ENCODE measurements at places on chromosomes 11 and 22. TPM values are rescaled to one million over a fixed set of nuclear protein-coding genes. Genes with fewer than 3 reads are reported as not detected.

DNA sequence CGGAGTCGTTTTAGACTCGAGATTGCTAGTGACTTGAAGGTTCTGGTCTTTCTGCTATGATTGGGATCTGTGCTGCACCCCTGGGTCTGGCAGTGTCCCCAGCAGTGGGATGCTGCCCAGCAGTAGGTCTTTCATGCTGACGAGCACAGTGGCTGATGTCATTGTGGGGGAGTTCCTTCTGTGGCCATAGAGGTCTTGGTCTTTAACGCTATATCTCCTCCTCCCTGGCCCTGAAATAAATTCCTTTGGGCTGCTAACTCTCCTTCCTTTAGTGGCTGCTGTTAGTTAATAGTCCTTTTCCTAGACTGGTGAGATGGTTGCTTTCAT is 136.3 kb downstream of the TEAD1 start:
- peaks cover 2% of the 10 kb centered on the region for H3K4me1 ChIP-seq
- H3K27ac ChIP-seq: no peak overlapping the region
- no peak for DNase-seq
- no peaks in the 10 kb centered on the region for H3K36me3 ChIP-seq

The C11orf97 gene
- not detected for total RNA-seq

The SLC7A4 gene
- total RNA-seq: 53.9 TPM

- no peak overlapping the region for H3K27ac ChIP-seq
- DNase-seq: peak; percentile 63
- no peaks in the 10 kb centered on the region for H3K4me1 ChIP-seq
- H3K4me3 ChIP-seq: peak overlapping the region; percentile 52
- no peaks in the 10 kb centered on the region for H3K27me3 ChIP-seq
Measured at GRCh38 chr11:129279326-129280026, 87.4 kb upstream of the ARHGAP32 start.

GRCh38 chr22:43901976-43902643 is 10.3 kb upstream of the PNPLA5 start:
- H3K4me3 ChIP-seq: no peak overlapping the region
- H3K36me3 ChIP-seq: no peaks in the 10 kb centered on the region
- no peak for DNase-seq
- no peaks in the 10 kb centered on the region for H3K27me3 ChIP-seq
- H3K27ac ChIP-seq: no peak overlapping the region

- no peaks in the 10 kb centered on the region for H3K4me1 ChIP-seq
- no peak overlapping the region for H3K4me3 ChIP-seq
- H3K36me3 ChIP-seq: no peaks in the 10 kb centered on the region
- H3K27me3 ChIP-seq: no peaks in the 10 kb centered on the region
- H3K27ac ChIP-seq: no peak overlapping the region
- DNase-seq: no peak
Measured at GRCh38 chr22:38129856-38130255, 19.4 kb upstream of the BAIAP2L2 start.

- peaks cover 9% of the 10 kb centered on the region for H3K36me3 ChIP-seq
- H3K27ac ChIP-seq: no peak overlapping the region
- no peak for DNase-seq
- no peaks in the 10 kb centered on the region for H3K4me1 ChIP-seq
Measured at GRCh38 chr22:19207401-19207808, 28.9 kb upstream of the SLC25A1 start.

- DNase-seq: no peak
- peak overlapping the region; percentile 97 for H3K27ac ChIP-seq
- H3K4me3 ChIP-seq: no peak overlapping the region
- peaks cover 61% of the 10 kb centered on the region for H3K4me1 ChIP-seq
- H3K27me3 ChIP-seq: no peaks in the 10 kb centered on the region
Measured at GRCh38 chr11:2382936-2383851, 6.1 kb downstream of the CD81 start.

DNA sequence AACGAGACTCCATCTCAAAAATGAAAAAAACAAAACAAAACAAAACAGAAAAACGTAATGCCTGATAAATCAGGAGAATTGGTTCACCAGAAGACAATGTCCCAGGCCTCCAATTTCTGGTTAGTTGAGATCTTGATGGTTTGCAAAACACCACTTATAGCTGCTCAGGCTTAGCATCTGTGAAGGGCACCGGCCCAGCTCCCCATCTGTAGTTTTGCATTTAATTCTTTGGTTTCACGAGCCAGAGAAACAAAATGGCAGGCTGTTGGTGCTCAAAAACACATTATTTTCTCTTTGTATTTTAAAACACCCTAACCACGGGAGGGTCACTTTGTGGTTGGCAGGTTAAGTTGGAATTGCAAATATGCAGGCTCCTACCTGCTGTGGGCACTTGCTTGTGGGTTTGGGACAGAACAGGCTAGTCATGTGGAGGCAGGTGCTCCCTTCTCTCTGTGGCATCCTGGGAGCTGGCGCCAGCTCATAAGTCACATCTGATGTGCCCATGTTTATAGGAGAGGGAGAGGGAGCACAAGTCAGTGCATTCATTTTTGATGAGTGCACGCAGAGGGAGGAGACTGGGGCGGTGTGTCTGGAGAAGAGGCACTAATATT is 145.9 kb downstream of the CEP164 start:
- H3K27ac ChIP-seq: no peak overlapping the region
- H3K4me3 ChIP-seq: no peak overlapping the region
- H3K36me3 ChIP-seq: no peaks in the 10 kb centered on the region
- no peaks in the 10 kb centered on the region for H3K4me1 ChIP-seq

The MCM5 gene
- total RNA-seq: 51.8 TPM

DNA sequence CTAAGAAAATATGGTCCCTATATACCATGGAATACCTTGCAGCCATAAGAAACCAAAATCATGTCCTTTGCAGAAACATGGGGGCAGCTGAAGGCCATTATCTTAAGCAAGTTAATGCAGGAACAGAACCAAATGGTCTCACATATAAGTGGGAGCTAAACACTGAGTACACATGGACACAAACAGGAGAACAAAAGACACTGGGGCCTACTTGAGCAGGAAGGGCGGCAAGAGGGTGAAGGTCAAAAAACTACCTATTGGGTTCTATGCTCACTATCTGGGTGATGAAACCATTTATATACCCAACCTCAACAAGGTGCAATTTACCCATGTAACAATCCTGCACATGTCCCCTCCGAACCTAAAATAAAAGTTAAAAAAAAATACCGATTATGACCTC is 22.5 kb downstream of the GAS2 start:
- H3K27ac ChIP-seq: no peak overlapping the region
- H3K36me3 ChIP-seq: no peaks in the 10 kb centered on the region
- H3K27me3 ChIP-seq: no peaks in the 10 kb centered on the region
- no peak overlapping the region for H3K4me3 ChIP-seq

- no peaks in the 10 kb centered on the region for H3K4me1 ChIP-seq
- peak; percentile 45 for DNase-seq
- H3K4me3 ChIP-seq: no peak overlapping the region
- H3K27ac ChIP-seq: peak overlapping the region; percentile 66
- no peaks in the 10 kb centered on the region for H3K36me3 ChIP-seq
- no peaks in the 10 kb centered on the region for H3K27me3 ChIP-seq
Measured at GRCh38 chr22:37896181-37896592, 9.9 kb upstream of the MICALL1 start.

GRCh38 chr11:133893381-133893780 is 48.1 kb upstream of the SPATA19 start:
- no peak overlapping the region for H3K4me3 ChIP-seq
- no peaks in the 10 kb centered on the region for H3K4me1 ChIP-seq
- no peak overlapping the region for H3K27ac ChIP-seq
- no peaks in the 10 kb centered on the region for H3K36me3 ChIP-seq
- H3K27me3 ChIP-seq: no peaks in the 10 kb centered on the region

- DNase-seq: peak; percentile 24
- no peaks in the 10 kb centered on the region for H3K27me3 ChIP-seq
- H3K4me1 ChIP-seq: peaks cover 3% of the 10 kb centered on the region
- no peaks in the 10 kb centered on the region for H3K36me3 ChIP-seq
- H3K27ac ChIP-seq: peak within 1 kb of the TSS; percentile 21
Measured at GRCh38 chr22:37486224-37486845, at the start of gene MFNG. Gene MFNG, minus strand, starts transcription at chr22:37486384. Its CDS starts 207 bp downstream, at chr22:37486177.

The UBQLN3 gene
- total RNA-seq: 13.5 TPM

- no peak overlapping the region for H3K4me3 ChIP-seq
- H3K4me1 ChIP-seq: no peaks in the 10 kb centered on the region
- no peak for DNase-seq
- peak overlapping the region; percentile 68 for H3K27ac ChIP-seq
- no peaks in the 10 kb centered on the region for H3K27me3 ChIP-seq
- H3K36me3 ChIP-seq: peaks cover 8% of the 10 kb centered on the region
Measured at GRCh38 chr22:42792909-42793847, 63.9 kb downstream of the ARFGAP3 start.

- no peaks in the 10 kb centered on the region for H3K4me1 ChIP-seq
- no peaks in the 10 kb centered on the region for H3K36me3 ChIP-seq
- no peak for DNase-seq
- H3K27me3 ChIP-seq: no peaks in the 10 kb centered on the region
- H3K4me3 ChIP-seq: no peak overlapping the region
- no peak overlapping the region for H3K27ac ChIP-seq
Measured at GRCh38 chr22:48894064-48894671, 933.5 kb downstream of the BRD1 start.

DNA sequence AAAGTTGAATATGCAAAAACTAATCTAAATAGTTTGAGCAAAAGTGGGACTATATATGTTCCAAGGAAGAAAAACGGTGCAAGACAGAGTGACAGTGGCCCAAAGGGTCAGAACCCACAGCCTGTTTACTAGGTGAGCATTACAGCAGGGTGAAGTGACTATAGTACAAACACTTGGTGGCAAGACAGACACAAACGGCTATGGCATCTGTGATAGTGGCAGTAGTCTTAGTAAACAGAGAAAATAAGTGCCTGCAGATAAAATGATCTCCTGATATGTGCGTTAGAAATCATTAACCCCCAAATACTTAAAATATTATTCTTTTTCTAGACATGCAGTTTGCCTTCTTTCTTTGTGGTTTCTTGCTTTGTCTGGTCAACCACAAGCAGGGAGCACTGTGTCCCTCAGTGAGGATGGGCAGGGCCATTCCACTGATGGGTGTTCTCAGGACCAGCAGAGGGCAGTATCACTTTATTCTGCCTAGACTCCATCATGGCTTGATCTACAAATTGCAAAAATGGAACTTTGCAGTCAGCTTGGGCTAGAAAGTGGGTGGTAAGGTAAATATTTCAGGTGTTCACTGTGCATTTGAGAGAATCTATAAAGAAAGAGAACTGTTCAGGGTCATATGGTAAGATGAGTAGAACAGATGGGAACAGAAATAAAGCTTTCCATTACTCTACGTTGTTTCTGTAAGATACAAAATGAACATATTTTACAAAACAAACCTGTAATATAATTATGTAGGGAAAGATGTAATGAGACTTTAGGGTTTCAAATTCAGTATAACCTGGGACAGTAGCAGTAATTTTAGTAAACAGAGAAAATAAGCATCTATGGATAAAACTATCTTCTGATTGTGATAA is 198.2 kb downstream of the SWAP70 start:
- H3K4me3 ChIP-seq: no peak overlapping the region
- no peak overlapping the region for H3K27ac ChIP-seq

The RCOR2 gene
- 0.64 TPM for total RNA-seq

The TRIM34 gene
- 10.3 TPM for total RNA-seq

The PAMR1 gene
- total RNA-seq: 2.5 TPM

The CFAP300 gene
- total RNA-seq: 24.0 TPM

GRCh38 chr11:8871962-8872361 is 39.0 kb upstream of the AKIP1 start:
- H3K27me3 ChIP-seq: no peaks in the 10 kb centered on the region
- H3K4me3 ChIP-seq: no peak overlapping the region
- no peaks in the 10 kb centered on the region for H3K4me1 ChIP-seq
- no peak for DNase-seq

DNA sequence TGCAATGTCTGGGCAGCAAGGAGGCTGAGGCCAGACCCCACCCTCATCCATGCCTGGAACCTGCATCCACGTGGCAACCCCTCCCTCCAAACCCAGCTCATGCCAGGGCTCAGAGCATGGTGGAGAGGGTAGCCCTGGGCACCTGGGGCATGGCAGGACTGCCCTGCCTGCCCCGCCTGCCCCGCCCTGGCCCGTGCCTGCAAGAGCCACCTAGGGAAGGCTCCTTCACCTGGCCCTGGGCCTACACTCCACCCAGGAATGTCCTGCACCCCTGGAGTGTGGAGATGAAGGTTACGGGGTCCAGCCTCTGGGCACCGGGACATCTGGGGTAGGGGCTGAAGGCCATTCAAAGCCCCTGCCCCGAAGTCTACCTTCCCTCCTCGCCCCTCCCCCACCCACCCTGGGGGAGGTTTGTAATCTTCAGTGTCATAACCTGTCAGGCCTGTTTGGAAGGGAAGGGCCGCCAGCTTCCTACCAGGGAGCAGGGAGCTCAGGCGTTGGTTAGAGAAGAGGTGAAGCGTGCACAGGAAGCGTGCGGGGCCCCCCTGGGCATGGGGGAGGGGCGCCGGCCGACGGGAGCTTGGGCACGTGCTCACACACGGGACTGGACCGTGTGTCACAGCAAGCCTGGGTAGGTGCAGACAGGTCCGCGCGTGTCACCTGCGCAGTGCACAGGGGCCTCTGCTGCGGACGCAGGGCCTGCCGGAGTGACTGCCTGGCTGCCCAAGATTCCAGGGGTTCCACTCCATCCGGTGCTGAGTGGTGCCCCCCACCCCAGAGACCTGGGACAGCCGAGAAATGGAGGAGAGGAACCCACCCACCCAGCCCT is 30.7 kb upstream of the TH start:
- DNase-seq: peak; percentile 84
- no peaks in the 10 kb centered on the region for H3K27me3 ChIP-seq
- no peaks in the 10 kb centered on the region for H3K36me3 ChIP-seq
- H3K4me1 ChIP-seq: peaks cover 10% of the 10 kb centered on the region
- no peak overlapping the region for H3K27ac ChIP-seq
- no peak overlapping the region for H3K4me3 ChIP-seq

DNA sequence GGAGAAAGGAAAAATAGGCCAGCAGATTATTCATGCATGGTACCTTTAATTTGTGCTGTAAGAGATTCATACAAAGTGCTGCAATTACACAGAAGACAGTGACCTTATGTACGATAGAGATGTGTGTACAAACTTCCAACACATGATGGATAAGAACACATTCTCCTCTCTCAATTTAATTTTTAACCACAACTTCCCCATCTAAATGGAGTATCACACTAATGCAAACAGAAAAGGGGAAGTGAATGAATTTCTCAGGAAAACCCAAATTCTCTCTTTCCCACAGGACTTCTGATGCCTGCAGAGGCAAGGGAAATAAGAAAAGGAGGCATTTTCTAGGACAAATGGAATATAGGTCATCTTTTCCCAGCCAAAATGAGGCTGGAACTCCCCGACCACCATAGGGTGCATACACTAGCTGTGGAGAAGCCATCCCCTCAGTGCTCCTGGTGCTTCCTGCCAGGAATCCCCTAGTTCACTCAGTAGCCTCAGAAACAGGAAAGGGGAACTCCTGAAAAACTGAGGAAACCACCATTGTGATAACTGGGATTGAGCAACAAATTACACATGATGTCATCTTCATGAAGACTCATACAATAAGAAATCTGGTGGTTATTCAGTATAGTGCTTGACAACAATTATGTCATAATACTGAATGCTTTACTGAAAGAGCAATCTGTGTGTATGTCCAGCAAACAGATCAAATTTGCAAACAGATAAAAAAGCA is 22.4 kb downstream of the MMP10 start:
- H3K4me3 ChIP-seq: no peak overlapping the region
- no peaks in the 10 kb centered on the region for H3K27me3 ChIP-seq
- H3K27ac ChIP-seq: no peak overlapping the region

The HIRA gene
- total RNA-seq: 15.3 TPM

Measured in prostate gland (tissue), 2 donors.